ENCODE measurements at places on chromosomes 3 and 15.

DNA sequence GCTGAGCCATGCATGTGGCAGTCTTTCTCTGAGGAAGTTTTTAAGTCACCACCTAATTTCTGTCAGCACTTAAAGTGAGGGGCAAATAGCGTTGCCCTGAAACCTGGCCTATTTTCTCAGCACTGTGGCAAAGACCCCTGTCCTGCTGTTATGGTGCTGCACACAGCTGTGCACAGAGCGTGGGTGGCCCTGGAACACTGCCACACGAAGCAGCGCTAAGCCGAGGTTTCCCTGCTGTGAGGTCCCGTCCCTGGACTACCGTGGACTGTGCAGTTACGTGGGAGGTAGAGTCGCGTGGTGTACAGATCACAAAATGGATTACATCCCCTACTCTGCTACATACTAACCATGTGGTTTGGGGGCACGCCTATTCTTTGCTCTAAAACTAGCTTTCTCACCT, 101.6 kb upstream of the NR2E3 start:
- peak; percentile 30 for DNase-seq

- DNase-seq, result no peak
Measured at GRCh38 chr3:110318108-110318507, 753.5 kb upstream of the NECTIN3 start.

GRCh38 chr15:65091946-65092770, 15.6 kb downstream of the KBTBD13 start:
- DNase-seq, result no peak

GRCh38 chr15:29070471-29071231, 184.9 kb downstream of the APBA2 start:
- no peak for DNase-seq

- DNase-seq, result no peak
Measured at GRCh38 chr15:96358821-96359615, 28.5 kb downstream of the NR2F2 start.

GRCh38 chr3:61821823-61822251, 260.5 kb downstream of the PTPRG start:
- peak; percentile 43 for DNase-seq

DNA sequence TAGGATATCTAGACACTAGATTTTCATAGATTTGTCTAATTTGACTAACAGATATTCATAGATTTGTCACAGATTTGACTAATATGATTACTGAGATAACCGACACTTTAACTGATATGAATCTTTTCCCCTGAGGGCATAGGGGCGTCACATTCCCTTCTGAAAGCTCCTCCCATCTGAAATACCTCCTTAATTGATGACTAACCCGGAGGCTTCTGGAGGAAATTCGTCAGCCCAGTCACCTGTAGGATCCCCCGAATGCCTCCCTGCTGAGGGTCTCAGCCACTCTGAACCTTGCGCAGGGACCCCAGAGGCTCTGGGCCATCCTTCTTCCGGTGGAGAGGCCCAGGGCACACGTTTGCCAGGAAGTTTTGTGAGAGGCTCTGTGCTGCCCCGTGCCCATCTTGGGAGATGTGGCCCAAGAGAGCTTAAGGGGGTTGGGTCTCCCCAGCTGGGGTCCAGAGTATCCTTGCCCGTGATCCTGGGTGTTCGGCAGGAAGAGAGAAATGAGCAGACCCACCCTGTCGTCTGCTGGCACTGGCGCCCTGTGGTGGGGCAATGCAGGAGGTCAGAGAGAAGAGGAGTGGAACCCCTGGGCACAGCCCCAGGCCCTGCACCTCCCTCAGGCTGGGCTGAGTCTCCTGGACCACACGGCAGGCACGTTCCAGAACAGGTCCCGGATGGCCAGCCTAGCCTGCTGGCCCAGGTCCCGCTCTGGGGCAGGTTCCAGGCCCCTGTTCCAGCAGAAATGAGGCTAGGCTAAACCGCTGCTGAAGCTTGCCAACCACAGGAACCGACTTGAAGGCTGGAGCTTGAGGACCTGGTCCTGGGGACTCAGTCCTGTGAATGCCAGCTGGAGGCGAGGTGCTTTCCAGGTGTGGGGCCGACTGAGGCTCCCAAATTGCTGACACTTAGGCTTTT, 1.7 kb downstream of the PLA2G4D start:
- no peak for DNase-seq

GRCh38 chr3:21290557-21290956, 460.5 kb downstream of the ZNF385D start:
- DNase-seq, result peak; percentile 11

DNA sequence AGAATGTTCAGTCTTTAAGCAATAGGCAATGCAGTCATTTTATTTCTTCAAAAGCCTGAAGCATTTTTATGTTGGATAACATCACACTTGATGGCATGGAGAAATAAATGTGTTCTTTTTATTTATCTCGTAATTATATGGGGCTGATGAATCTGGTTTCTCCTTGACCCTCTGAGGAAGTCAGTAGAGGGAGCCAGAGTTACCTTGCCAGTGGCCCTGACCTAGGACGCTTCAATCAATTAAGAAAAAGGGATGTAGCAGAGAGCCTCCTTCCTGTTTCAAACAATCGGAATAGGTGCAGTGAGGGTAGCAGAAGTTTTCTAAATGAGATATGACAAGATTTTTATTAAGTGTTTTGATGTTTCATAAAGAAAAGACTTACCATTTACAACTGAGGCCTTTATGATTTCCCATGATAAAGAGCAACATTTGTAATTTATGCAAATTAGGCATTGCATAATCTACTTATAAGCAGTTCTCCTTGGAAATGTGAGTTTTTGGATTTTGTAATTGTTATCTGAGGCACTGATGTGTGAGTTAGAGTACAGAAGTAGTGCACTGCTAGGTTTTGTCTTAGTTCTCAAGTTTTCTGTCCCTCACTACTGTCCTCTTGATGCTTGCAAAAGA, 129.1 kb downstream of the RAP2B start:
- peak; percentile 25 for DNase-seq

DNA sequence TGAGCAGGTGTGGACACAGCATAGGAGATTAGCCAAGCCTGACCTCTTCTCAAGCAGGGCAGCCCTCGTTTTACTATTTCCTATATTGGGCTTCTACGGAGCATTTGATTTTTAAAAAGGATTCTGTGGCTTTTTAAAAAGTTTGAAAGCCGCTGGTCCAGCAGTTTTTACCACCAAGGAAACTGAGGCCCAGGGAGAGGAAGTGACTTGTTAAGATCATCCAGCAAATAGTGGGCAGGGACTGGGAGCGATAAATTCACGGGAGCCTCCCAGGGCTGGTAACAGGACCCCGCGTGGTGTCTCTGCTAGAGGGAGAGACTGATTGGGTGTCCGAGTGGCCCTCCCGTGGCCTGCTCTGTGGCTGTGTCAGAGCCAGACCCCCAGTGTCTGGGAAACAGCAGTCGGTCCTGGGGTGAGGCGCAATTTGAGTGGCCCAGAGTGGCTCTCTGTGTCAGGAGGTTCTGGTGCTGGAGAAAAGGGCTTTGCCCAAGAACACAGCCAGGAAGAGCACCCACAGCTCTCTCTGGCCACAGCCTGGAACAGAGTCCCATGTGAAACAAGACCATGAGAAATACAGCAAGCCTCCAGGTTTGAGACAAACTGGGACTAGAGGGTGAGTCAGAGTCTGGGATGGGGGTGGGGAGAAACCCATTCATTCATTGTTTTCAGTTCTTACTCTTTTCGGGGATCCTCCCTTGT, 4.2 kb downstream of the FURIN start:
- DNase-seq, result no peak

- no peak for DNase-seq
Measured at GRCh38 chr15:43249699-43250203, 17.0 kb downstream of the TGM5 start.

GRCh38 chr15:90512276-90512675, 17.4 kb upstream of the CRTC3 start:
- no peak for DNase-seq

DNA sequence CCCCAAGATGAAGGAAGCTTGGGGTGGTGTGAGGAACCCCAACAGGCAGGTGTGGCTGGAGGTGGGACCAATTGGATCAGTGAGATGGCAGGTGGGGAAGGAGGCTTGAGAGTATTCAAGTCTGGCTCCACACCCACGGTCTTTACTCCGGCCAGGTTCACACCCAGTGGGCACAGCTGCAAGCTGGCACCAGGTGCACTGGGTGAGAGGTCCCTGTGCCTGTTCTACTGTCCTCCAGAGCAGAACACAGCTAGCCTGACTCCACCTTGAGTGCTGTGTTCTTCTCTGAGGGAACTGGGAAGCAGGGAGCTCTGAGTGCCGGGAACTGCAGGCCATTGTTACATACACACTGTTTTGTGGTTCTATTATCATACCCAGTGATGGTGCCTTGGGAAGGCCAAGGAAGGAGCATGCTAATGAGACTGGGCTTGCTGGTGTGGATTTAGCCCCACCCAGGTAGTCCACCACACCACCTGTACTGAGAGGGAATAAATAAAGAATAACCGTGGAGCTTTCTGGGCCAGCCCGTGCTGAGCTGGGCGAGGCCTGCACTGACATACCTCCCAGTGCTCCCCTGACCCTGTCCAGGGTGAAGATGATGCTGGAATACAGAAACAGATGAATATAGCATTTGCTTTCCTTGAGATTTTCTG, 93.4 kb downstream of the ABHD5 start:
- no peak for DNase-seq

GRCh38 chr15:79091204-79091867, 756 bp upstream of the RASGRF1 start:
- DNase-seq, result peak; percentile 19

GRCh38 chr3:195421400-195421799, 21.4 kb downstream of the ACAP2 start:
- no peak for DNase-seq

DNA sequence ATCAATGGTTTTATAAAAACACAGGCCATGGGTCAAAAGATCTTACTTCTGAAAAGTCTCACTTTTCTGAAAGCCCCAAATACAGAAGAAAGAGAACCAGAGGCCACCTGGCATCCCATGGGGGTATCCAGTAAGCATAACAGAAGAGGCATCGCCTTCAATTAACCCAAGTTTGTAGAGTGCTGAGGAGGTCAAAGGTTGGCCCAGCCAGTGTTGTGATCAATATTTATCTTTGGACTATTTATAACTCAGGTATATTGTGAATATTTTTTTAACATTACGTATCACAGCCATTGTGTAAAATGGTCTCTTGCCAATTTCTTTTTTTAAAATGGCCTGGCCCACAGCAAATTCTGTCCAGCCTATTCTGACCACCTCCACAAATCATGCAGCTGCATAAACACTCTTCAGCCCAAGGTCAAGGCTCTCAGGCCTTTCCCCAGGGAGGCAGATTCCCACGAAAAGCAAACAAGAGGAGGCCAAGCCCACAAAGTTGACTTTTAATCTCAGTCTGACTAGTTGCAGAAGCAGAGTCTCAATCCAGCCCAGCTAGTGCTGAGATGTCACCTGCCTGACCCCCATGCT, 26.2 kb upstream of the SPTBN5 start:
- DNase-seq, result no peak

DNA sequence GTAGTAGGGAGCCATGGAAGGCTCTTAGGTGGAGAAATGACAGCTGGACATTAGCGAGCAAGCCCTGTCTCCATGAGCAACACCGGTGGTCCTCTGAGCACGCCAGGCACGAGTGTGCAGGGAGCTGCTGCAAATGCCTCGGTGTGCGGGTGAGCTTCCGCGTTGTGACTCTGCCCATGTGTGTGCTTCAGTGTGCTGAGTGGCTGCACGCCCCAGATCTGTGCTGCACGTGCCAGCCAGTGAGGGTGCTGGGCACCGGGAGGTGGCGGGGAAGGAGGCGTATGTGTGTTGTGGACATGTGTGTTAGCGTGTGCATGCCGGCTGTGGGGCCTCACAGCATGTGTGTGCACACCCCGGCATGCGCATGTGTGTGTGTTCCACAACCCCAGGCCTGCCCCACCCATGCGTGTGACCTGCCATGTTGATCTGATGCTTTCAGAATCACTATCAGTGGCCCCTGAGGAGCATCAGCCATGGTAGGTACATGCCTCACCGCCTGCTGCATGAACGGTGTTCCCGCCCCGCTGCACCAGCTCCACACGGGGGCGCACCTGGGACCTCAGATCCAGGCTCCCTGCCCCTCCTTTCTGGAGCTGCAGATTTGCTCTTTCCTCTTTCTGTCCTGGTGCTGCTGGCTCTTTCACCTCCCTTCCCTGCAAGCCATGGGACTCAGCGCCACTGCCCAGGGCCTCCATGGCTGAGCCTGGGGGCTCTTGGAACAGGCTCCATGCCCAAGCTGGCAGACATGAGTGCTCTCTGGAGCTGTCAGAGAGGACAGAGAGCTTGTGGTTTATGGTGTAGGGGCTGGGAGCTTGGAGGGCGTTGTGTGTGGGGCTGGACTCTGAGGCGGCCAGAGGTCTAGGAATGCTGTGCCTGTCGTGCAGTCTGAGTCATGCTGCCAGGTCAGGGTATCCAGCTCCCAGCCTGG, 169.4 kb downstream of the TBC1D2B start:
- peak; percentile 71 for DNase-seq

- DNase-seq, result no peak
Measured at GRCh38 chr3:141524988-141525387, 38.2 kb downstream of the RASA2 start.

- DNase-seq, result no peak
Measured at GRCh38 chr3:125212091-125212508, 448 bp downstream of the SLC12A8 start.

GRCh38 chr15:75028991-75029377, 5.6 kb downstream of the PPCDC start:
- no peak for DNase-seq

DNA sequence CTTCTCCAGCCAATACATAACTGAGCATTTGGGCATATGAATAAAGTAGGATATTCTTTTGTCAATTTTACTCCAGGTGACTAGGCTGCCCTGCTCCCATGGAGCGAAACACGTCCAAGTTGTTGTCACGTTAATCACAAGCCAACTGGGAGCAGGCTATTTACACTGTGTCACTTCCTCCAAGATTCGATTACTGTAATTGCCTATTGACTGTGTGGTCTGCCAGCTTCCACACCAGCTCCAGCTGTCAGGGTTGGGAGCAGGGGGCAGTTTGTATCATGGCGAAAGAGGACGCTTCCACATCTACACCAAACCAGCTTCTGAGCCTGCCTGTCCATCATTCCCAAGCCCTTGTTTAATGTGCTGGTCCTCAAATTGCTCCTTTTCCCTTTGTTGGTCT, 89.2 kb upstream of the RORA start:
- no peak for DNase-seq

- DNase-seq, result no peak
Measured at GRCh38 chr3:159760046-159760445, 228.6 kb upstream of the IL12A start.

- no peak for DNase-seq
Measured at GRCh38 chr3:59133311-59133710, 83.5 kb upstream of the CFAP20DC start.

DNA sequence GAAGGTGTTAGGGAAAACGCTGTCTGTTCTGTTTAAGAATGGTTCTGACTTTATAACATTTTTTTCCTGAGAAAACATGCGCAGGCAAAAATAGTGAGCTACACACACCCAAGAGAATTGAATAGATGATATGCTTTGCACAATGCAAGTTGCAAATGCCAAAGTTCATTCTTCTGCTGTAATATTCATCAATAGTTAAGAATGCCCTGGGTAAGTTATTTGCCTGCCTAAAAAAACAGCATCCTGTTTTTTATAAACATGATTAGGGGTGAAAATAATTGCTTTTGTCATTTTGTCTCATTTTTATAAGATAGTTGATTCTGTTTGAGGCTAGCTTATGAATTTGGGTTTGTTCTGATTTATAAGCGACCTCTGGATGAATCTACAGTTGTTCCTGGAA, 99.4 kb downstream of the DTWD1 start:
- no peak for DNase-seq
